Stimulated activated CD4-positive, alpha-beta T cell treated with anti-CD3 and anti-CD28 coated beads, TNF-alpha, amount 100 ng/mL, for 24 hours (primary cell): ENCODE measurements at places on chromosomes 2 and 18.

GRCh38 chr2:154704991-154705390 lies 6.5 kb downstream of the KCNJ3 start:
- no peak for DNase-seq

DNA sequence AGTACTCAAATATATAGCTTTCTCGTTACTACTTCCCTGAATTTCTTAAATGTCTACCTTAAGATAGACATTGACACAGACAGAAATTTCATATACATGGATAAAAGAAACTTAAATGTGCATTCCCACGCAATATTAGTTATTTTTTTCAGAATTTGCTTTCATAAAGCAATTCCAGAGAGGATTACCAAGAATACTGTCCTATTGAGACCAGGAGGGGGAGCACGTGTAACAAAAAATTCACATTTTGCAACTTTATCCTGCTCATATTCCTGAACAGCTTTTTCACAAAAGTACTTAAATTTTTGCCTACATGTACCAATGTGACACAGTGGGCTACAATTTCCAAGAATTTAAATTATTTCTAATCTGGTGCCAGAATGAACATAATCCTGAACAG lies 30.7 kb upstream of the ERCC3 start:
- DNase-seq, result no peak

- no peak for DNase-seq
Measured at GRCh38 chr2:9247177-9247576, 40.6 kb downstream of the ASAP2 start.

GRCh38 chr2:32756074-32756727 lies 128.4 kb downstream of the TTC27 start:
- DNase-seq, result no peak

- no peak for DNase-seq
Measured at GRCh38 chr2:201403880-201404279, 46.7 kb upstream of the FLACC1 start.

DNA sequence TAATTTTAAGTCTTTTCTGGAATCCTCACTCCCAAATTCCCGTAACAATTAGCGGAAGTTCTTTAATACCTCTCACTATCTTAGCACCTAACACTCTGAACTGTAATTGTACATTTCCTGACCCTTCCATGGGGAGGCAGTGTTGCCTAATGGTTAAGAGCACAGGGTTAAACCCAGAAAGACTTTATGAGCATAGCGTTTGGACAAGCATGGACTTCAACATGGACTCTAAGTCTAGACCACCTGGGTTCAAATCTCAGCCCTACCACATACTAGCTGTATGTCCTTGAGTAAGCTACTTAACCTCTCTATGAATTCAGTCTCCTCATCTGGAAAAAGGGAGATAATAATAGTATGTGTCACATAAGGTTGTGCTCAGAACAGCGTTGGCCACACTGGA lies 13.0 kb downstream of the ANTXR1 start:
- DNase-seq, result no peak

DNA sequence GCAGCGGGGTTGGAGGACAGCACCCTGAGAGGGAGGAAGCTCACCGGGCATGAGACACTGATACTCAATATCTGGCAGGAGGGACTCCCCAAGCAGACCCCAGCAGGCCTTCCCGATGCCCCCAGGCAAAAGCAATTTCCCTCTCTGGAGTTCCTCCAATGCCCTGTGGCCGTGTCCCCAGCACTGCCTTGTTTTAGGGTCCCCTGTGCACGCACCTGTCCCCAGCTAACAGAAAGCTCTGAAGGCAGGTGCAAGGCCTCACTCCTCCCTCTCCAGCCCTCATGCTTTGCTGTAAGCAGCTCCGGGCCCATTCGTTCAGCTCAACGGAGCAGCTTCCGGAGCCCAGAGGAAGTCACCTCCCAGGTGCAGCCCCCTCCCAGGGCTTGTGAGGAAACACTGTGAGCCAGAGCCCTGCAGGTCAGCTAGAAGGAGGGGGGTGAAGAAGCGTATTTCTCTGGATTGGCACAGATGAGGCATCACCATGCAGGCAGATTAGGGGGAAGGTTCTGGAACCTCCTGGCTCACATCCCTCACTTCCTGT lies 50.3 kb upstream of the ID2 start:
- DNase-seq, result no peak

DNA sequence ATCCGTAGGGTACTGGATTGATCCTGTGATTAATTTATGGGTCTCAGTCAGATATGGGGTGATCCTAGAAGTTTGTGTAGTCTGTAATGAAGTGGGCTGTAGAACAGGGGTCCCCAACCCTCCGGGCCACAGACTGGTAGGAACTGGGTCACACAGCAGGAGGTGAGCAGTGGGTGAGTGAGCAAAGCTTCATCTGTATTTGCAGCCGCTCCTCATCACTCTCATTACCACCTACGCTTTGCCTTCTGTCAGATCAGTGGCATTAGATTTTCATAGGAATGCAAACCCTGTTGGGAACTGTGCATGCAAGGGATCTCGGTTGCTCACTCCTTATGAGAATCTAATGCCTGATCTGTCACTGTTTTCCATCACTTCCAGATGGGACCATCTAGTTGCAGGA lies 48.8 kb downstream of the EML4 start:
- no peak for DNase-seq

DNA sequence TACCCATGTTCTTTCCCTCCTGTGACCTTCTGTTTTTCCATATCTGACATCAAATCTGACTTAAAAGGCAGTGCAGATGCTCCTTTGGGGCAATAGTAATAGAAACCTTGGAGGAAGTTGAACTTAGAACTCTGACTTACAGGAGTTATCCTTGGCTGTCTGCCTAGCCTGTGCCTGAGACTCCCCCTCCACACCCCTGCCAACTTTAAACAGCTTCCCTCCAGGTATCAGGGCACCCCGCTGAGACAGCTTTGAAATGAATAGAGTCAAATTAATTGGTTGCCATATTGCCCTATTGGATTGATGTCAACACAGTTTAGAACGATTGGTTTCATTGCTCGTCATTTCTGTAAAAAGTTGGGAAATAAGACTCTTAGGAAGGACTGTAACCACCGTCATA lies 322.0 kb downstream of the PRKCE start:
- DNase-seq, result no peak

GRCh38 chr18:50622865-50623393 lies 63.0 kb downstream of the MAPK4 start:
- no peak for DNase-seq

DNA sequence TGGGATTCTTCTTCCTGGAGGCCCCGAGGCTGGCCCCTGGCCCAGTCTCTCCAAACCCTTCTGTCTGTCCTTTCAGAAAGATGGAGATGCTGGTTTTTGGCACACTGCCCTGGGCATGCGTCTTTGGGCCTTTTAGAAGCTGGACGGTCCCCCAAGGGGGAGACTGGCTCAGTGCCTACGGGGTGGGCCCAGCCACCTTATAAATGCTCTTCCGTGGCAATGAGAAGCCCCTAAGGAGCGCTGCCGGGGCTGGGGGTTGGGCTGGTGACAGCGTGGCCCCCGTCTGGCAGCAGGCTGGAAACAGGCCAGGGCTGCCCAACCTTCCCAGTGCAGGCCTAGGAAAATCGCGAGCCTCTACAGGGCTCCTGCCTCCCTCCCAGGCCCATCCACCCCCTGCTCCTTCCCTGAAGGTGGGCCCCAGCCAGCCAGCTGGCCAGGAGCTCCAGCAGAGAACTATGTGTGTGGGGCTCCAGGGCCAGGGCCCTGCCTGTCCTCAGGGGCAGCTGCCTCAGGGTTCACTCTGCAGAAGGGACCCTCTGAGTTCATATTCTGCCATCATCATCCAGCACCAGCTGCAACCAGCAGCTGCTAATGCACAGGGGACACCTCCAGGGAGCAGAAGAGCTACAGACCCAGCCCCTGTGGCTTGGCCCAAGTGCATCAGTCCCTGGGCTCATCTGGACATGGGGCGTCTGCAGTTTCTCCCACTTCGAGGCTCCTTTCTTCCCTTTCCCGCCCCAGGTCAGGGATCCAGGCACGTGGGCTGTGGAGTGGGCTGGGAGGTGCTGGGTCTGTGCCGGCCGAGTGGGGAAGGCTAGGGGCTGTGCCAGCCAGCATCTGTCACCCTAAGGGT lies 107.6 kb upstream of the OTOS start:
- no peak for DNase-seq

- no peak for DNase-seq
Measured at GRCh38 chr2:215771241-215771640, 242.1 kb downstream of the MREG start.

DNA sequence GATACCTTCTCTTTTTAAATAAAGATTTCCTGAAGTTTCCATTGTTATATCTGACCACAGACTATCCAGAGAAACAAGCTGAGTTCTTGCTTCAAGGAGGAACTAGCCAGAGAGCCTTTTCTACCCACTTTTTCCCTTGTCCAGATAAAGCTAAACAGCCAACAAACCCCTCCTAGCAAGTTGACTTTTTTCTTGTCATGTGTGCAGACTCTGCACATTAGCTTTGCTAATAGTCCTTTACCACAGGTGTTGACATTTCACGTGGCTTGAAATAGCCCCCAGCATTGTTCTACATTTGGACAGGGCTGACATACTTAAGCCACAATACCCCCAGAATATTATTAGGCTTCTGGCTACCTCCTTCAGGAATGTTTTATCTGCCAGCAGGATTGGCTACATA lies 40.7 kb downstream of the PCBP1 start:
- no peak for DNase-seq

GRCh38 chr2:228064024-228064423 lies 117.5 kb downstream of the SPHKAP start:
- DNase-seq, result no peak

- DNase-seq, result no peak
Measured at GRCh38 chr18:53686965-53687364, 537.5 kb downstream of the MBD2 start.

GRCh38 chr18:2905854-2906703 lies 59.3 kb downstream of the EMILIN2 start:
- DNase-seq, result peak; percentile 62

DNA sequence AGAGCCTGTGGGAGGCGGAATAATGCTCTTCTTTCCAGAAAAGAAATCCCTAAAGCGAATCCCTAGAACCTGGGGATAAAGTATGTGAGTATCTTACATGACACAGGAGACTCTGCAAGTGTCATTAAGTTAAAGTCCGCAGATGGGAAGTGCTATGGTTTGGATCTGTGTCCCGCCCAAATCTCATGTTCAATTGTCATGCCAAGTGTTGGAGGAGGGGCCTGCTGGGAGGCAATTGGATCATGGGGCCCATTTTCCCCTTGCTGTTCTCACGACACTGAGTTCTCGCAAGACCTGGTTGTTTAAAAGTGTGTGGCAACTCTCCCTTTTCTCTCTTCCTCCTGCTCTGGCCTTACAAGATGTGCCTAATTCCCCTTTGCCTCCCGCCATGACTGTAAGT lies 207.8 kb downstream of the MYT1L start:
- DNase-seq, result no peak

DNA sequence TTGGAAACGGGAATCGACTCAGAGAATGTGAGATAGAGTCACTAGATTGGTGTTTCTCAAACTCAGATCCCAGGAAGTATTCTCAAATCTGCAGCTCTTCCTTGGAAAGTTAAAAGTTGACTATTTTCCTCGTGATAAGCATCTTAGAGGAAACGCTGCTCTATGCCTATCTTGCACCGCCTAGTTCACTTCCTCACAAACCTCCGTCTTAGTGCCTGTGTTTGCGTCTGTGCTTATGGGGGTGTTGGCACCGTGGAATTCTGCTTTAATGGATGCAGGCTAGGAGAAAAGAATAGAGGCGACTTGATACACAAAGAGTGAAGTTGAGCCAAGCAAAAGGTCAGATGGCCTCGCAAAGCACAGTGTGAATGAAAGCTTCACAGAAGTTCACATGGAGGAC lies 255.3 kb upstream of the ID2 start:
- DNase-seq, result no peak

- DNase-seq, result no peak
Measured at GRCh38 chr2:133711201-133711600, 142.9 kb upstream of the NCKAP5 start.

DNA sequence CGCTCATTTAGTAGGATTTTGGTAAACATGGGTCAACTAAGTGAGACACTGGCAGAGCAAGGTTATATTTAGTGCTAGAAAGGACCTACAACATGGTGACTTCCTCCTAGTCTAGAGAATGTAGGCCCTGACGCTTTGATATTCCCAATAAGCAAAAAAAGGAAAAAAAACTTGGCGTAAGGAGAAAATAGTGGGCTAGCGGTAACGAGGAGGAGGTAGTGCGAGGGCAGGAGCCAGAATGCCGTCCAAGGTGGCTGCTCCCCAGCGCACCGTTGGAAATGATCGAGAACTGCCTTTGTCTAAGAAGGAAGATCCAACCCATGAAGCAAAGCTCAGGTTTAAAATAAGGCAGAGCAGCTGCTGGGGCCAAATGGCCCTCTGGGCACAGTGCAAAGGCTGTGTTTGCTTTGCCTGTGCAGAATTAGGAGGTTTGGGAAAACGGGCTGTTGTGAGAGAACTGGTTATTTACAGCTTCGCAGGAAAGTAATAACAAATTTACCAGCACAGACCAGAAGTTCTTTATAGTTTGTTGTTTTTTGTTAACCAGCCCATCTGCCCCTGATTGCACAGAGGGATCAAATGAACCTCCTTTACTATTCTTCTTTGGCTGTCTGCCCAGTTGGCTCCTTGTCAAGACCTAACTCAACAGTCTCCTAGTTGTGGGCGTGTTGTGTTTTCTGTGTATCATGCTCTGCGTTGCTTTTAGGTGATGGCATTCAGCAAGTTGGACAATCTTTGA lies 86.6 kb downstream of the ITGB1BP1 start:
- no peak for DNase-seq
